Right atrium auricular region (tissue), 2 donors: ENCODE measurements at places on chromosomes 11 and 22.

GRCh38 chr11:2787816-2788167, 88.0 kb upstream of the KCNQ1OT1 start:
- DNase-seq: peak; percentile 36

DNA sequence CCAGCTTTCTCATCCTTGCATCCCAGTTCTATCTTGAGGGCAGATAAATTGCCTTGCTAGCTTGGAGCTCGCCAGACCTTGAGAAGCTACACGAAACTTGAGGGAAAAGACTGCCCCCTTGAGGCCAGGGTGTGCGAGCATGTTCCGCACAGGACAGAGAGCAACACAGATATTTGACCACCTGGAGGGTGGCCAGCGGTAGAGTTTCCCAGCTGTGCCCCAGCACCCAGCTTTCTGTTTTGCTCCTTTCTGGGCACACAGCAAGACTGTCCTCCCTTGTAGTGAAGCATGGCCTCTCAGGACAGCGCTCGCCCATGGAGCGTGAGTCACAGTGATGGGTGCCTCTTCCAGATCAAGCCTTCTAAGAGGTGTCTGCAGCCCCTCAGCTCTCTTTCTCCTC, 23.5 kb downstream of the SPATA19 start:
- DNase-seq: no peak

DNA sequence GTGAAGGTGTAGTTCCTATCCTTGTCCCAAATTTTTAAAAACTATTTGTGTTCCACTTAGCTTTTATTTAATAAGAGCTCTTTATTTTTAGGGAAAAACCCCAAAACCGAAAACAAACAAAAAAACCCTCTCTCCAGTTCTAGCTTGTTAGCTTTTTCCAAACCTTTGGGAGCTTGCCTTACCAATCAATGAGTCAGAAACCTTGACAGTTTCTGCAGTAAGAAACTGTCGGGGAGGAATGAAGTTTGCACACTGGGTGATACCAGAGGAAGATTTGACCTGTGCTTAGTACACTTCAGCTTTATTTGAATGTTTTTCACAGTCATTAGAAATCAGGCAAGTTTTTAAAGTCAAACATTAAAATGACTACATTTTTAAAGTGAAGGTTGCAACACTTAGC, 105.0 kb downstream of the FAT3 start:
- no peak for DNase-seq

- no peak for DNase-seq
Measured at GRCh38 chr11:59705294-59705693, 8.4 kb downstream of the OR10V1 start.

- no peak for DNase-seq
Measured at GRCh38 chr11:72771507-72771906, 19.3 kb upstream of the ARAP1 start.

- no peak for DNase-seq
Measured at GRCh38 chr11:109085708-109086373, 336.1 kb upstream of the C11orf87 start.

DNA sequence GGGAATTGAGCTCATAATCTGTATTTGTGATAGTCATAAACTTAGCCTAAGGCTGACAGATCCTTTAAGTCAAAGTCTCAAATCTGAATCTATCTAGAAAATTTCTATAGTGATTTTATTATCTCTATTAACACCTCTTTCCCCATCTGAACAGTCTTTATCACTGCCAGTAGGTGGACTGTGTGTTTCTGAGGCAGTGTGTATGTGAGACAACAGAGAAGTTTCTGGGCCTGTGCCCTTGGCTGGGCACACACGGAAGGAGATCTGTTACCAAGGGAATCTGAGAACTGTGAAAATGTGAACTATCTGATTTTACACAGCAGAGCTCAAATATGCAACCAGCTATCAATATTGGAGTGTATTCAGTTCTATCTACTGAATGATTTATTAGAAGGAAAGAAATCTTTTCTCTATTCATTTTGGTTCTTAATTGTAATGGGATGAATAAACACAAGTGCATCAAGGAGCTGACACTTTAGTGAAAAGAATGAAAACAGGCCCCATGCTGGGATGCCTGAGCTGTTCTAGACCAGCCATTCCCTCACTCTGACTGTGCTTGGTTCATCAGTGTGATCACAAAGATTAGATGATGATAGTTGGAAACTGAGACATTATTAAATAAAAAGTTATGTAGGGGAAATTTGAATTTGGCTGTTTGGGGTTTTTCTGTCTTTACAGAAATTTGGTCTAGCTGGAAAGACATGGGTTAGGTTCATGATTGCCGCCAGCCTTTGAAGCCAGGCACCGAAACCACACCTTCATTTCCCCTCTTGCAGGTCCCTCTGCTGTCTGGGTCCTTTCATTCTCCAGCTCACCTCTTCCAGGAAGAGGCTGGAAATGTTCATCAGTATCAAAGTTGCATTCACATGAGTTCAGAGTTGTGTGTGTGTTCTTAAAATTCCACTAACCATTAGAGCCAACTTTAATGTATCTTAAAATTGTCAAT, 68.1 kb downstream of the LIF start:
- DNase-seq: no peak

DNA sequence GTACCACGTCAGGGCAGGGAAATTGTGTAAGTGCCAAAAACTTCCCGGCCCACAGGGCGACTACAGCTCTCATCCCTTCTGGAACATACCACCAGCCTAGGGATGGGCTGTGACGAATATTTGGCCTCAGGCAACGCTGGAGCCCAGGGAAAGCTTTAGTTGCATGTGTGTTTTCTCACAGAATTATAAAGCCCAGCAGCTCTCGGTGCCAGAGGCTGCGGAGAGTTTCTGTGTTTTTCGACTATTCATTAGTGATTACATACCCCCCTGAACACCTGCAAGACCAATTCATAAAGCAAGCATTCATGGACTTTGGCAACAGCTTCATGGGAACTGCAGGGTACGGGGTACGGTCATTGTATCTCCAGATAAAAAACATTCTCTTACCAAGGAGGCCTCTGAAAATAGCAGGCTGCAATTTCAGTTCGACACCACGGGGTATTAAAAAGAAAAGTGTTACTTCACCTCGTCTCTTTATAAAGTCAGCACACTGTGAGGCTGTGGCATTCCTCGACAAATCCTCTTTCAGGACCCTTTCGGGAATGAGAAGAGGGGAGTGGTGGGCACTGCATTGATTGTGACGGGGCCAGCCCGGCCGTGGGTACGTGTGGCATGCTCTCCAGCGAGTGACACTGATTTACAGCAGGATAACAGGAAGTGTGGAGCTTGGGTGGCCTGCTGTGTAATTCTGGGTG, 243.6 kb upstream of the SORL1-AS1 start:
- DNase-seq: no peak

DNA sequence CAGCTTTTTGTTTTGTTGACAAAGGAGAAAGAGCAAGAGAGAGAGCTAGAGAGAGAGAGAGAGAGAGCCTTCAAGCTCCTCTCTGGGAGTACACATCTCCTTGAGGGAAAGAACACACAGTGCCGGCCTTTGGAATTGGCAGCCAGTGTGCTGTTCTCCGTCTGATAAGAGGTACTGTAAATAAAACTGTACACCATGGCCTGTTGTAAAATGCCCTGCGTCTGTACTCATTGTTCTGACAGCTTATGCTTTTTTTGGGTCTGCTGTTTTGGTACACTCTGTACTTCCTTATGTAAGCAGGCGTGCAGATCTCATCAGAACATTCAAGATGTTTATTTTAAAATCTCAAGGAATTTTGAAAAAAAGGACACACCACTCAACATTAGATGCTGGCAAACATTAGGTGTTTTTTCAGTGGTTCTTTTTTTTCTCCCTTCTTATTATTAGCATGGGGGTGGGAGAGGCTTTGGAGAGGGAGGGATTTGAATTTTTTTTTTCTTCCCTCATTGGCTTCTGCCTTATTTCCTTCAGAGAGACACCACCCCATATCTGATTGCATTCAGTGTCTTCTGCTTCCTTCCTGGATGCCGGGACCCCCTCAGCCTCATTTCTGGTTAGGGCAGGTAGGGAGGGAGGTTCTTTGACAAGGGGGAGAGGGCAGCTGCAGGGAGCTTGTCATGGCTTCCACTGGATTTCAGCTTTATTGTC, 116.8 kb upstream of the NNMT start:
- DNase-seq: peak; percentile 97

- DNase-seq: no peak
Measured at GRCh38 chr22:36358533-36359469, 29.0 kb downstream of the MYH9 start.

DNA sequence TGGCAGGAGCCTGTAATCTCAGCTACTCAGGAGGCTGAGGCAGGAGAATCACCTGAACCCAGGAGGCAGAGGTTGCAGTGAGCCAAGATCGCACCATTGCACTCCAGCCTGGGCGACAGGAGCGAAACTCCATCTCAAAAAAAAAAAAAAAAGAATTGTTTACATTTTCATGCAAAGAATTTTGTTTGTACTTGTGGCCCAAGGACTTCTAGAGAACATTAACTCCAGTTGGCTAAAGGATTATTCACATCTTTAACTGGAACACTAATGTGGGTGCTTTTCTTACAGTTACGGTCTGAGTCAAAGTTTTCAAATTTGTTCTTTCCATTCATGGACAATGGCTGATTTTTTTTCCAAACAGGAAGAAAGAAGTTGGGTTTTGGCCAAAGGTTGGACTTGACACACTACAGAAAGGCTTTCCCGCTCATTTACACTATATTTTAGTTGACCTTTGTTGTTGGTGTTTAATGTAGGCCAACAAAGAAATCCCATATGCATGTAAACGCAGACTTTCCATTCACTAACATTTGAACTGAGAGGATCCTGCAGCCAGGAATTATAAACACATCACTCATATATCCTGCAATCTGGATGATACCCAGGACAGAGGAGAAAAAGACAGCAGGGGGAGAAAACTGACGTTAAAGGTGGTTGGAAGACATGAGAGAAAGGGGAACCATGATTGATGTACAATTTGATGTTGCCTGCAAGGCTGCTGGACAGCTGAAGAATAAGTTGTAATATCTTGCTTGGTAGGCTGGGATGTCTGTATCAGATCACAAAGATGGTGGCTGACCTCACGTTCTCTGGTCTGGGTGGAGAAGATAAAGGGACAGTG, 13.1 kb downstream of the POU2AF1 start:
- DNase-seq: no peak

DNA sequence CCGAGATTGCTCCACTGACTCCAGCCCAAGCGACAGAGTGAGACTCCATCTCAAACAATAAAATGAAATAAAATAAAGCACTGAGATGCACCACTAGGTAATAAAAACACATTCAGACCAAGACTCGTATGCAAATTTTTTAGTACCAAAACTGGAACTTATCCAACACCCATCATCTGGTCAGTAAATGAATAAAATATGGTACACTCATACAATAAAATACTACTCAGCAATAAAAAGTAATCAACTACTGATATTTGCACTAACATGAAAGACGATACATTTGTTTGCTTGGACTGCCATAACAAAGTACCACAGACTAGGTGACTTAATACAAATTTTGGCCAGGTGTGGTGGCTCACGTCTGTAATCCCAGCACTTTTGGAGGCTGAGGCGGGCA, 17.8 kb upstream of the POLD3 start:
- no peak for DNase-seq

- no peak for DNase-seq
Measured at GRCh38 chr22:23774922-23775436, 2.3 kb downstream of the MMP11 start.

GRCh38 chr11:124736736-124737135, 3.0 kb upstream of the NRGN start:
- DNase-seq: no peak

DNA sequence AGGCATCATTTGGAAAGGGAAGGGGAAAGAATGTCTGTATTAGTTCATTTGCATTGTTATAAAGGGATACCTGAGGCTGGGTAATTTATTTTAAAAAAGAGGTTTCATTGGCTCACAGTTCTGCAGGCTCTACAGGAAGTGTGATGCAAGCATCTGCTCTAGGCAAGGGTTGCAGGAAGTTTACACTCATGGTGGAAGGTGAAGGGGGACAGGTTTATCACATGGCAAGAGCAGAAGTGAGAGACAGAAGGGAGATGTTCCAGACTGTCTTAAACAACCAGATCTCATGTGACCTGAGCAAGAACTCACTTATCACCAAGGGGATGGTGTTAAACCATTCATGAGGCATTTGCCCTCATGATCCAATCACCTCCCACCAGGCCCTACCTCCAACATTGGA, 90.6 kb downstream of the CCDC83 start:
- no peak for DNase-seq

DNA sequence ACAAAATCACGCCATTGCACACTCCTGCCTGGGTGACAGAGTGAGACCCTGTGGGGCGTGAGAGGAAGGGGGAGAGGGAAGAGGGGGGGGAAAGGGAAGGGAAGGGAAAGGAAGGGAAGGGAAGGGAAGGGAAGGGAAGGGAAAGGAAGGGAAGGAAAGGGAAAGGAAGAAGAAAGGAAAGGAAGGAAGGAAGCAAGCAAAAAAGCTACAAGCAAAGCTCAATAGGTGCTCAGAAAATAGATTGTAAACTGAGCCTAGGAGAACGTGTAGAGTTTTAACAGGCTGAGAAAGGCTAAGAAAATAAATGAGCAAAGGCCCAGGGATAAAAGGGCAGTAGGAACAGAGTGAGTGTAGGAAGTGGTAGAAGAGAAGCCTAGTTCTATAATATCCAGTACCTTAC, 30.8 kb upstream of the GDPD4 start:
- no peak for DNase-seq

DNA sequence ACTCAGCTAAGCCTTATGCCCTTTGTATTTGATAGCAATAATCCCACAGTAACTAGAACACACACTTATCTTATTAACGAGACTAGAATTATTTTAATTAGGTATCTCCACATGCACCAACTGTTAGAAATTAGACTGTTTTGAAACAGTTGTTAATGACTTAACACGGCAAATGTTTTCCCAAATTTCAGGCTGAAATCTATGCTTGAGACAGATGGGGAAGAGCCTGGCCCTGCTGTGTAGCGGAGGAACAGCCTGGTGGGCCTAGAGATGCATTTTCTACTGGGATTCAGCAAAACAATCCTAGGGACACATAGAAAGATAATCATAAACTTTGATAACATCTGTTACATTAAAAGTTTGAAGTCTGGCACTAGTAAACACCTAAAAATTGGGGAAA, 273.4 kb downstream of the TTC28 start:
- DNase-seq: no peak
